ENCODE measurements at places on chromosomes 5 and 9. TPM values are rescaled to one million over a fixed set of nuclear protein-coding genes. Genes with fewer than 3 reads are reported as not detected.

The SLC25A48 gene
- 2.4 TPM for total RNA-seq

The STK32A gene
- total RNA-seq: 5.0 TPM

The ZDHHC12 gene
- total RNA-seq: 7.5 TPM

The LECT2 gene
- not detected for total RNA-seq

The POLR3G gene
- total RNA-seq: 2.4 TPM

The LCN15 gene
- not detected for total RNA-seq

The AMBP gene
- 0.30 TPM for total RNA-seq

The CAAP1 gene
- 16.7 TPM for total RNA-seq

The GABRA1 gene
- total RNA-seq: not detected

The HSD17B3 gene
- total RNA-seq: 0.59 TPM

The SH3PXD2B gene
- total RNA-seq: 30.7 TPM
